Renal cortex interstitium (tissue), 15 donors: ENCODE measurements at places on chromosomes 2 and 18.

DNA sequence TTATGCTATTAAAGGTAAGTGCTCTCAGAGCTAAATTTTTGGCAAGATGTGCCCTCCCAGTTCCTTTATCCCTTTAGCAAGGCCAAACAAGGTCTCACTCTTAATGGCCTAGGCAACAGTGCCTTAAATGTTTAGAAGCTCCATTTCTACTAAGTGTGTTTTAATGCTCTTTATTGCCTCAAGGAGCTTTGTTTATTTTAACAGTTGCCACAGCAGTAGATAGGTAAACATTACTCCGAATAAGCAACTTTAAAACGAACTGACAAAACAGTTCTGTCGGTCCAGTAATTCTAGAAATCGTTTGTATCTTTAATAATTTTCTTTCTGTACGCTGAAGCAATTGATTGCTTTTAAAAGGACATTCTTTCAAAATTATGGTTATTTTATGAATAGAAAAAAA, 74.5 kb downstream of the PIEZO2 start:
- no peak for DNase-seq

GRCh38 chr2:159457589-159457988, 158.8 kb downstream of the BAZ2B start:
- DNase-seq: no peak

GRCh38 chr2:149422337-149422990, 92.1 kb downstream of the LYPD6 start:
- no peak for DNase-seq

DNA sequence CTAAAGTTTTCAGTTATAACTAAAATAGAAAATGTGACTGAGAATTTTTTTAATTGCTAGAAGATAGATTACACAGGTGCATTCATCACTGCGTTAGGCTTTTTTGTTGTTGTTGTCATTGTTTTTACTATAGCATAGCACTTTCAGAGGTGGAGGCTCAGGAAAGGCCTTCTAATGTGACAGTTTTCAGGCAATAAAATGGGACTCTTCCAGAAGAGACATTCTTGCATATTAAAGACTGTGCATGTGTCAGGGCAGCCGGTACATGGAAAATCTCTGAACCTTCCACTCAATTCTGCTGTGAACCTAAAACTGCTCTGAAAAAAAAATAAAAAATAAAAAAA, 175.2 kb downstream of the METTL4 start:
- DNase-seq: no peak

GRCh38 chr2:190216829-190217228, 102.8 kb downstream of the HIBCH start:
- no peak for DNase-seq

DNA sequence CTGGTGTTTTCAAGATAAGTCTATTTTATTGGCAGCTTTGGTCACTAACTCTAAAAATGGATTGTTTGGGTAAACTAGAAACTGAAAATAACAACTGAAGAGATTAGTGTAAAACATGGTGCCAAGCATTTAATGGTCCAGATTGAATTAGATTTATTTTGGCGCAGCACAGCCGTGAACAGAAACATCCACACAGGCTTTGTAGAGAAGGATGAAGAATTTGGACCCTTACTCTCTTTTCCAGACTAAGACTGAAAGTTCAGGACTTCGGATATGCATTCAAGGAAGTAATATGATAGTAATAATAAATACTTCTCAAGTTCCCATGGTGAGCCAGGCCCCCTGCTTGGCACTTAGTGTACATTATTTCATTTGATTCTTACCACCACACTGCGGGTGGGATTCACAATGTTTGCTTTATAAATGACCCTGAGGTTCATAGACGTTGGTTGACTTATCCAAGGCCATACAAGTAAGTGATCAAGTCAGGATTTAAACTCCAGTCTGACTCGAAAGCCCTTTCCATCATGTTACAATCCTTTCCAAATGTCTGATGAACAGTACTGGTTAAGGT, 54.2 kb upstream of the ITGB6 start:
- no peak for DNase-seq

- no peak for DNase-seq
These were observed 58.6 kb upstream of the OTOF start for GRCh38 chr2:26536371-26537068.

DNA sequence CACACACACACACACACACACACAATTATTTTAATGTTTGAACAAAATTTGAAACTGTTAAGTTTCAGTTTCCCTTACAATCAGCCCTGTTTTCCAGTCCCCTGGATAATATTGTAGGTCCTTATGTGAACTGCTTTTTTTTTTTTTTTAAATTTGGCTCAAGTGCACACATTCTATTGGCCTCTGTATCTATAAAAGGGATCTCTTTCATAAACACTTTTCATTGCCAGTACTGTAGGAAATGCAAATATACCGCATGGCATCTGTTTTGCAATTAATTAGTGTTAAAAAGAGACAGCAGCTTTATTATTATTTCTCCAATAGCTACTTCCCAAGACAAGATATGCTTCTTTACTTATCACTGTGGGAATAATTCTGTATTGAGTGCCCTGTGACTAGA, 738.7 kb downstream of the EPHA4 start:
- no peak for DNase-seq

DNA sequence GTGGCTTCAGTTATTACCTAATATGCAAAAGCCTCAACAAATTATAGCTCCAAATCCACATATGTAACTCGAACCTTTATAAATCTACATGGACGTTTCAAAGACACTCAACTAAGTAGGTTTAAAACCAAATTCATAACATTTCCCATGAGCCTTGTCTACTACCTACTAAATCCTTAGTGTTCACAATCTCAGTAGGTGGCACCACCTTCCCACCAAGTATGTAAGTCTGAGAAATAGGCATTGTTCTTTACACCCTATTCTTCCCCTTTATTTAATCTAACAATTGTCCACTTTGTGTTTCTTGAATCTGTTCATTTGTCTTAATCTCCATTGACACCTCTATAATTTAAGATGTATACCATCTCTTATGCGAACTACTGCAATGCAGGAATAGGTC, 4.6 kb downstream of the PIGN start:
- no peak for DNase-seq

DNA sequence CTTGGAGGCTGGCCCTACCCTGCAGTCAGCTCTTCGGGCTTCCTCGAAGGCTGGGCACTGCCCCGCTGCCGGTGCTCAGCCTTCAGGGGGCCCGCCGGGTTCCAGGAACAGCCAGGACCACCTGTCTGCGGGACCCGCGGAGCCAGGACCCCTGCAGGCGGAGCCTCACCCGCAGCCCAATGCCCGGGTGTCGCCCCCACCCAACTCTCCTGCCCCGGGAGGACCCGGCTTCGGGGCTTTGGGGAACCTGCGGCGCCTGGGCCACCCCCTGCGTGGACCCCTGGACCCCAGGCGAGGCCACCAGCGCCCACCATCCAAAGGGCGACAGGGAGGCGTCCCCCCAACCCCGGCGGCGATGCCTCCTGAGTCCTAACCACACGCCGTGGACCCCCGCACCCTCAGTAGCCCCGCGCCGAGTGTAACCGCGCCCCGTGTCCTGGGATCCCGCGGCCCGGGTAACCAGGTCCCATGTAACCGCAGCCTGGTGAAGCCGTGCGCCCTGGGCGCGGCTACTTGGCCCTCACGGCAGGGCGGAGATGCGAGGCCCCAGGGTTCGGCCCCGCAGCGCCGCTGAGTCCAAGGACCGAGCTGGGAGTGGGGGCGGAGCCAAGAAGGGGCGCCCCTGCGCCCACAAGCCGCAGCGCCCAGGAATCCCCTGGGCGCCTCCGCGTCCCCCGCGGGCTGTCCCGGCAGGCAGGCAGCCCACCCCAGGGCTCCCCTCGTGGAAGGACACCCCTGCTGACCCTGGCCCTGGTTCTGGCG, 11.0 kb upstream of the UBE2F start:
- no peak for DNase-seq

DNA sequence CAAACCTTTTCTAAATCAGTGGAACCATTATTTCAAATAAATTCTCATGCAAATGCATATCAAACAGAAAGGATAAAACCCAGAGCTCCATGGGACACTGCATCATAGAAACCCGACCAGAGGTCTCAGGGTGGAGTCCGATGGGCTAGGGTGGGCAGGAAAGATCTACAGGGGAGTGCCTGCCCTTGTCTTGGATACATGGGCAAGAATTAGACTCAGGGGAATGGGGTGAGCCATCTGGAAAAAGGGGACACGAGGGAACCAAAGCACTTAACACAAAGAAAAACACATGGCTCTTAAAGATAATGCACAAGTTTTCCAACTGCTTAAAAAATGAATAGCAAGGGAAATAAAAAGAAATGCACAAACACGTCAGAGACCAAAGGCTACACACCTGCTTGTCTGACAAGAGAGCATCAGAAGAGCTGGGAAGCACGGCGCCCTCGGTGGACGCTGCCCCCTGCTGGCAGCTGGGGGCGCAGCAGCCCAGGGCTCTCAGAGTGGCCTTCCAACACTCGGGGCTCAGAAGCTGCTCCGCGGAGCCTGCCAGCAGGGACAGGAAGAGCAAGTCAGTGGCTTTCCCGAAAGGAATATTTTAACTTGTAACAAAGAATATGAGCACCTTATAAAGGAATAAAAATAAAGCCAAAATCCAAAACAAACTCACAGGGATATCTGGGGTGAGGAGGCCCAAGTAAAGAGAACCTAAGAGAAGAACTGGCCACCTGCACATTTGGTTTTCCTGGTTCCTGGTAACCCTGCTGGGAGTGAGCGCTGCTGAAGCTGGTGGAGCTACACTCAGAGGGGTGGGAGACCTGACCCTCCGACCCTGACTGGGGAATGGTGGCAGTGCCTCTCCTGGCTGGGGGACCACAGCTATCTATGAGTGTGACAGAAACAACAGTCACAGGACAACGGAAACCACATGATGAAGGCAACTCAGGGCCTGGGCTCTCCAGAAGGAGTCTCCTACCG, 54.5 kb downstream of the SIGLEC15 start:
- peak; percentile 43 for DNase-seq

- DNase-seq: peak; percentile 55
These were observed 1.1 kb upstream of the KCTD1 start for GRCh38 chr18:26549263-26550094.

GRCh38 chr2:38265461-38265860, 111.6 kb downstream of the ATL2 start:
- no peak for DNase-seq

DNA sequence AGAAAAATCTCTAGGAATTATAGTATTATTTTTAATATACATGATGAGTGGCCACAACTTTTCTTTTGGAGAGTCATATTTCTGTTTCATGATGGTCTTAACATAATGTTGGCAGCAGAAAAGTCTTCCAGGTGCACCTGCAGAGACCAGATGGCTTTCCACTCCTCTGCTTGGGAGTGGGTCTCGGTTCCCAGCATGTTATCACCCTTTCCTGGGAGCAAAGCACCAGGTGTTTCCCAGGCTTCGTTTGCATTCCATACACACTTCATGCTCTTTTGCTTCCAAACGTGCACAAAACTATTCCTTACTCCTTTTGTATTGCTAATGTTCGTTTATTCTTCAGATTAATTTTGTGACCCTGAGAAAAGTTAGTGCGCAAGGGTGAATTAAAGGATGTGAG, 305.2 kb downstream of the CDH2 start:
- DNase-seq: no peak

DNA sequence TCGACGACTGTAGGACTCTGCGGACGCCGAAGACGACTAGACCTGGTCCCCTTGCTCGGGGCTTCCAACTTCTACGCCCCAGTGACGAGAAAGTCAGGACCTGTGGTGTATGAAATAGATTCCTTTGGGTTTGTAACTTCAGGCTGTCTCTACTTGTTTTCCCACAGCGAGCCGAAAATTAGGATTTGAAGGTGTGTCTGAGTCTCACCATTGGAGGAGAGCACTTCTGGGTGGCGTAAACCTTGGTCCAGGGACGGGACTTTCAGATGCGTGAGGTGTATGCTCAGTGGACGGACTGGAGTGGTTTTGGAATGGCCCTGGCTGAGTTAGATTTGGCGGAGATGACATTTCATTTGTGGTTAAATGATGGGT, 1.3 kb downstream of the BIRC6 start:
- DNase-seq: no peak

GRCh38 chr2:155485141-155485842, 786.8 kb downstream of the KCNJ3 start:
- DNase-seq: no peak

DNA sequence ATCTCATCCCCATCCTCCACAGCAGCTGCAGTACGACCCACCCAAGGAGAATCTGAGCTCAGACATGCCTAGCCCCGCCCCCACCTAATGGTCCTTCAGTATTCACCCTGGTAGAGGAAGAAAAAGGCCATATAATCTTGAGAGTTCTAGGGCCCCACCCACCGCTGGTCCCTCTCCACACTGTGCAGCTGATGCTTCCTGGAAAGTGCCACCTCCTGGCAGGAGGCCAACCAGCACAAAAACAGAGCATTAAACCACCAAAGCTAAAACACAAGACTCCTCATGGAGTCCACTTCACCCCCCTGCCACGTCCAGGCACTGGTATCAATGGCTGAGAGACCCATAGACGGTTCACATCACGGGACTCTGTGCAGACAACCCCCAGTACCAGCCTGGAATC, 40.7 kb downstream of the MC4R start:
- DNase-seq: no peak

DNA sequence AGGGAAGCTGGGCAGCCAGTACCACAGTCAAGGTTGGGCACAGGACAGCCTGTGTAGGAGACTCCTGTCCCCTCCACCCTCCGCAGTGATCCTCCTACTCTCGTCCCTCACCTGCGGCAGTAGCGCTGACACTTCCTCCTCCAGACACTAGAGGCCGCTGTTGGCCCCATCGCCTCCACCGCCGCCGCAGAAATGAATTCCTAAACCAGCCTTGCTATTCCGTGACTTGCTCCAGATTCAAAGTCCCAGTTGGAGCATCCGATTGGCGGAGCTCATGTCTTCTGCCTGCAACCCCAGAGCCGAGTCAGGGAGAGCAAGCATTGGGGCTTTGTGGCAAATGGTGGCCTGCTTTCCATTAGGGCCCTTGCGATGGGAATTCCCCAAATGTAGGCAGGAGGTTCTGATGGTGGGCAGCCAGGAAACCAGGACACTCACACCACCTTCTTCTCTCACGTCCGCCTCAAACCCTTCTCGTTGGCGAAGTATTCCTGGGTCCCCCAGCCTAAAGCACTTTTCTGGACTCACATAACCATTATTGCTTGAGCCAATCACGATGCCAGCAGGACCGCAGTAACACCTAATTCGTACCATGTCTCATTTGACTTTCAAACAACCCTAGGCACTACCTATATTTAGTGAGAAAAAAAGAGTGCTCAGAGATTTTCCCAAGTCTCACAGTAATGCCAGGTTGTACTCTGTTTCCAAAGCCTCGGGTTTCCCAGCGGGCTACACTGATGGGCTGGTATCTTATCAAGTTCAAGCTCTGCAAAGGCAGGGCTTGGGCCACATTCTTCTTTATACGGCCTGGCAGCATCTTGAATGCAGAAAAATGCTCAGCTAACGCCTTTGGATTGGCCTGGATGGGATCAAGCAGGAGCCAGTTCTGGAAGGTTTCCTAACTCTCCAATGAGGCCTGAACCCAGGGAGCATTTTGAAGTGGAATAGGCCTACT, 1.2 kb upstream of the DNAJB2 start:
- peak; percentile 77 for DNase-seq

DNA sequence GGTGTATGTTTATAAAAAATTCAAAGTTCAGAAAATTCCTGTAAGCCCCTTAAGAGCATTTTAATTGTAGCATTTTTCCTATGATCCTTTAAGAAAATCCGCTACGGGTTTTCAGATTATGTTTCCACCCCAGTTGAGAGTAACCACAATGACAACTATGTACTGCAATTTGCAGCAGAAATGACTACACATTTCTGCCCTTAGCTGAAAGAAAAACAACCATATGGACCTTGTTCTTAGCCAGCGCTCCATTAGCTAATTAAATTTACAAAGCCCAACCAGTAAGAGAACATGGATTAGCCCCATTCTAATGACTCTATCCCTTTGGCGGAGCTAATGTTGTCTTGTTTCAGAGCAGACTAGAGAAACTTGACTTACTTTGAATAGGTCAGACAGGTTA, 247.6 kb downstream of the SLC8A1 start:
- no peak for DNase-seq

- no peak for DNase-seq
These were observed 17.5 kb downstream of the SLC4A3 start for GRCh38 chr2:219644801-219645480.
